Upper lobe of right lung (tissue), 1 donor: ENCODE measurements at places on chromosomes 3 and 15. TPM values are rescaled to one million over a fixed set of nuclear protein-coding genes. Genes with fewer than 3 reads are reported as not detected.

KLHDC8B gene
- 22.4 TPM for total RNA-seq

CPLX3 gene
- total RNA-seq, result not detected

FES gene
- 48.0 TPM for total RNA-seq

DNA sequence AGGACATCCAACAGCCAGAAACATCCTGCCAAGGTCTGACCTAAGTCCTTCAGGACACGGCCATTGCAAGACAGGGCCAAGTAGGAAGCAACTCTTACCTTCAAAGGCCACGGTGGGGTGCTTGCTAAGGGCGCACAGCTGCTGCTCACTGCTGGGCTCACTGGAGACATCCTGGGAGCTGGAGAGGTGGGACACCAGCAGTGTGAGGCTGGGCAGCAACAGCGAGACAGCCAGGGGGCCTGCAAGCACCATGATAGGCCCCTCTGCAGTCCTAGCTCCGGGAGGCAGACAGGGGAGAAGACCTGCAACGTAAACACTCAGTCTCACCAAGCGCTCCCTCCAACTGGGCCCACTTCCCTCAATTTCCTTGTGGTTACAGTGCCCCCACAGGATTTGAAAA lies 79.2 kb downstream of the SEMA5B start:
- H3K4me3 ChIP-seq, result no peak overlapping the region
- no peaks in the 10 kb centered on the region for H3K27me3 ChIP-seq
- H3K27ac ChIP-seq, result no peak overlapping the region
- H3K36me3 ChIP-seq, result no peaks in the 10 kb centered on the region
- no peak for DNase-seq
- H3K4me1 ChIP-seq, result peaks cover 3% of the 10 kb centered on the region

KBTBD12 gene
- 1.3 TPM for total RNA-seq
